ENCODE measurements at places on chromosomes 13 and 19. TPM values are rescaled to one million over a fixed set of nuclear protein-coding genes. Genes with fewer than 3 reads are reported as not detected.

C19orf67 gene
- not detected for total RNA-seq

MED25 gene
- total RNA-seq = 16.1 TPM

CPB2 gene
- not detected for total RNA-seq

NOVA2 gene
- 6.0 TPM for total RNA-seq

PDX1 gene
- 2.6 TPM for total RNA-seq

LHB gene
- not detected for total RNA-seq

GGN gene
- total RNA-seq = not detected

RGCC gene
- total RNA-seq = 82.8 TPM

CLEC17A gene
- not detected for total RNA-seq

FPR3 gene
- 2.6 TPM for total RNA-seq

ZNF71 gene
- 5.8 TPM for total RNA-seq

ZNF382 gene
- 16.1 TPM for total RNA-seq

CALR3 gene
- not detected for total RNA-seq

NFIX gene
- 56.8 TPM for total RNA-seq

TMEM150B gene
- total RNA-seq = 2.2 TPM

CBY2 gene
- total RNA-seq = 2.2 TPM

ZNF491 gene
- total RNA-seq = 3.1 TPM

FFAR3 gene
- total RNA-seq = 7.0 TPM

FAM32A gene
- 64.0 TPM for total RNA-seq

USHBP1 gene
- total RNA-seq = 1.2 TPM

UBE2M gene
- total RNA-seq = 32.7 TPM

SYNGR4 gene
- total RNA-seq = not detected

ZNF358 gene
- total RNA-seq = 29.9 TPM

SIAH3 gene
- 2.9 TPM for total RNA-seq

CYP4F8 gene
- 5.3 TPM for total RNA-seq

ZNF177 gene
- total RNA-seq = 3.6 TPM

RINL gene
- total RNA-seq = 4.1 TPM

SMAD9 gene
- total RNA-seq = 27.0 TPM
